Activated CD4-positive, CD25-positive, alpha-beta regulatory T cell (primary cell): ENCODE measurements at places on chromosomes 6 and 20.

- DNase-seq: no peak
Observed at GRCh38 chr6:37850260-37850659, 30.7 kb downstream of the ZFAND3 start.

- DNase-seq: no peak
Observed at GRCh38 chr20:30485331-30486102, 771.9 kb upstream of the DEFB115 start.

- no peak for DNase-seq
Observed at GRCh38 chr6:107493158-107494057, 3.5 kb downstream of the SOBP start.

GRCh38 chr6:147170269-147170668 is 33.9 kb upstream of the STXBP5 start:
- DNase-seq: no peak

- DNase-seq: no peak
Observed at GRCh38 chr6:35089935-35090505, 51.1 kb downstream of the TCP11 start.

GRCh38 chr6:41013466-41014153 is 25.4 kb downstream of the UNC5CL start:
- DNase-seq: no peak
